HL-60 (cell line): ENCODE measurements at places on chromosomes 16 and 17.

GRCh38 chr17:57312242-57312641 lies 55.9 kb downstream of the MSI2 start:
- DNase-seq = peak; percentile 5

DNA sequence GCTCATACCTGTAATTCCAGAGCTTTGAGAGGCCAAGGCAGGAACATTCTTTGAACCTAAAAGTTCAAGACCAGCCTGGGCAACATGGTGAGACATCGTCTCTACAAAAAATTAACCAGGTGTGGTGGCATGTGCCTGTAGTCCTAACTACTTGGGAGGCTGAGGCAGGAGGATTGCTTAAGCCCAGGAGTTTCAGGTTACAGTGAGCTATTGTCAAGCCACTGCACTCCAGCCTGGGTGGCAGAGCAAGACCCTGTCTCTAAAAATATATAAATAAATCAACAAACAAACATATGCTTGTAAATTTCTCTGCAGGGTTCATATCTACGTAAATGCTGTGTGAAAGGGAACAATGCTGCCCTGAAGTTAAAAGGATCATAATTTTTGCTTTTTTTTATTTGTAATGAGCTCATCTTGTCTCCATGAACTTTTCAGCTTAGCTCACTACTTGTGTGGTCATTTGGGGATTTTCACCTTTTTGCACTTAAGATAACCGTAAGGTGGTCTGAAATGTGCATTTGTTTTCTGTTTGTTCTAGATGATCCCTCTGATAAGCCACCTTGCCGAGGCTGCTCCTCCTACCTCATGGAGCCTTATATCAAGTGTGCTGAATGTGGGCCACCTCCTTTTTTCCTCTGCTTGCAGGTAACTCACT lies 16.4 kb downstream of the TADA2A start:
- DNase-seq = no peak

GRCh38 chr16:84254062-84254461 lies 14.2 kb upstream of the KCNG4 start:
- DNase-seq = no peak

- DNase-seq = no peak
Measured at GRCh38 chr17:34369571-34369970, 6.5 kb upstream of the CCL1 start.

GRCh38 chr17:40378966-40379365 lies 14.4 kb upstream of the GJD3 start:
- no peak for DNase-seq

DNA sequence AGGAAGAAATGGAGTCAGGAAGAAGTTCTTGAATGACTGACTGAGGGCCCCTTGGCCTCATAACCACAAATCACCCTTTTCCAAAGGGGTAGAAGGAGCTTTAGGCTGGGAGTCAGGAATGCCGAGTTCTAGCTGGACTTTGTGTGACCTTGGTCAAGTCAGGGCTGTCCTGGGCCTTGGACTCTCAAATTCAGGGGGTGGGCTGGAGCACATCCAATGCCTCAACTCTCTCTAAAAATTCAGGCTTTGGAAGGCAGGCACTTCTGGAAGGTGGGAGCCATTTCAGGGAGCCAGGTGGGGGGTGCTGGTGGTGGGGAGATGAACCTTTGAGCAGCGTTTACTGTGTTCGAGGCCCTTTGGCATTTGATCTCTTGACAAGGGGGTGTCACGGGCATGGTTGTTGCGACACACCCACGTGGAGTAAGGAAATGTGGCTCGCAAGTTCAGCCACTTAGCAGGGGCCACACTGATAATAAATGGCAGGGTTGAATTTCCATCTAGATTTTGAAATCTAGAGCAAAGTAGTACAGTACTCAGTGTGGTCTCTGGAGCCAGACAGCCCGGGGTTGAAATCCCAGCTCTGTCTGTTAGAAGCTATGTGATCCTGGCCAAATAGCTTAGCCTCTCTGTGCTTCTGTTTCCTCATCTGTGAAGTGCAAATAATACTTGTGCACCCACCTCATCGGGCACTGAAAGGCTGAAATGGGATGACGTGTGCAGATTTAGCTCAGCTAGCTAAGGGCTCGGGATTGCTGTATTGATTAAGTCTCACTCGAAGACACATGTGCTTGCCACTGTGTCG lies 47.1 kb upstream of the CIBAR2 start:
- no peak for DNase-seq

- no peak for DNase-seq
Measured at GRCh38 chr16:79301051-79301450, 299.5 kb downstream of the MAF start.

GRCh38 chr16:50932348-50932935 lies 190.6 kb downstream of the CYLD start:
- DNase-seq = peak; percentile 3

GRCh38 chr17:261635-262034 lies 80.2 kb upstream of the DOC2B start:
- no peak for DNase-seq

DNA sequence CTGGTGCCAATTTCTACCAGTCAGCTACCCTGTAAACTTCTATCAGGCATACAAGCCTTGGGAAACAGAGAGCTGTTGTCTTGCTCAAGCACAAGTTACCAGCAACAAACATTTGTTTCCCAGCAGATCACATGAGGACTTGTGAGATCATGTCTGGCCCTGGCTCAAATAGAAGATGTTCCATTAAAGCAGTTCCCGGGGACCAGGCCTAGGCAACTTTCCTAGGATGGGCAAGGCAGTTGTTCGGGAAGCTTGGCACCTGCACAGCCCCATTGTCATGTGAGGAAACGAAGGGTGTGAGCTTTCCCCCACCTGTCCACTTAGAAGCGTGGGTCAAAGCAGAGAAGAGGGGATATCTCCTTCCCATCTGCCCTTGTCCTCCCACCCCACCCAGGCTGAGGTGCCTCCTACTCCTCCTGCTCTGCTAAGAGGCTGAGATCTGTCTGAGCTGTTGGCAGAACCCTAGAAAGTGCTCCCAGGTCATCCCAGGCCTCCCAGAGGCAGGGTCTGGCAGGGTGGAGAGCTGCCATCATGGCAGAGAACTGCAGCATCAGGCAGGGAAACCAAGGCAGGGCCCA lies 11.2 kb upstream of the SLC47A2 start:
- DNase-seq = peak; percentile 32

- no peak for DNase-seq
Measured at GRCh38 chr16:17572145-17572544, 101.4 kb upstream of the XYLT1 start.

GRCh38 chr17:42744283-42744805 lies 496 bp downstream of the EZH1 start:
- peak; percentile 58 for DNase-seq

DNA sequence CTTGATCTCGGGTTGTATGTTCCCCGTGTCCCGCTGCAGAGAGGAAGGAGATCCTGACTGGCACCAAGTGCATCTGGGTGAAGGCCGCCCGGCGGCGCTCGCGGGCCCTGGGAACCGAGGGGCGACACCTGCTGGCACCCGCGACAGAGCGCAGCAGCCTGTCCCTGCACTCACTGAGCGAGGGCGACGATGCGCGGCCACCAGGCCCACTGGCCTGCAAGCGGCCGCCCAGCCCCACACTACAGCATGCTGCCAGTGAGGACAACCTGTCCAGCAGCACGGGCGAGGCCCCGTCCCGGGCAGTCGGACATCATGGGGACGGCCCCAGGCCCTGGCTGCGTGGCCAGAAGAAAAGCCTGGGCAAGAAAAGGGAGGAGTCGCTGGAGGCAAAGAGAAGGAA lies 7.5 kb downstream of the BTBD17 start:
- DNase-seq = peak; percentile 64
